GM13977 (cell line): ENCODE measurements at places on chromosomes 3 and 15.
A peak's percentile ranks its signal among the peaks of the same experiment; 100 is the strongest.

DNA sequence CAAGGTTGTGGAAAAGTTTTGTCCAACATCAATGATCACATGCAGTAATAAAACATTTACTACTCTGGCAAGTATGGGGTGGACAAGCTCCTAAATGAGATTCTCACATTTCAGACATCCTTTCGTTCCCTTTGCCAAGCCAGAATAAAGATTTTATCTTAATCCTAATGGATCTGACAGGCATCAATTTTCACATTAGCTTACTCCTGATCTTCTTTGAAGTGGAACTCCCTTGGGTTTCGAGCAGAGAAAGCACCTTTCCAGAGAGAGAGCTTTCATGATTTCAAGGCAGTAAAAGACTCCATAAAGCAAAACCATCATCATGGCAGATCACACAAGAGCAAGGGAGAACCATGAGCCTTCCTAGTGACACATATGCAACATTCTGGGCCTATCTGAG, 27.3 kb upstream of the EID1 start:
- no peak for DNase-seq

DNA sequence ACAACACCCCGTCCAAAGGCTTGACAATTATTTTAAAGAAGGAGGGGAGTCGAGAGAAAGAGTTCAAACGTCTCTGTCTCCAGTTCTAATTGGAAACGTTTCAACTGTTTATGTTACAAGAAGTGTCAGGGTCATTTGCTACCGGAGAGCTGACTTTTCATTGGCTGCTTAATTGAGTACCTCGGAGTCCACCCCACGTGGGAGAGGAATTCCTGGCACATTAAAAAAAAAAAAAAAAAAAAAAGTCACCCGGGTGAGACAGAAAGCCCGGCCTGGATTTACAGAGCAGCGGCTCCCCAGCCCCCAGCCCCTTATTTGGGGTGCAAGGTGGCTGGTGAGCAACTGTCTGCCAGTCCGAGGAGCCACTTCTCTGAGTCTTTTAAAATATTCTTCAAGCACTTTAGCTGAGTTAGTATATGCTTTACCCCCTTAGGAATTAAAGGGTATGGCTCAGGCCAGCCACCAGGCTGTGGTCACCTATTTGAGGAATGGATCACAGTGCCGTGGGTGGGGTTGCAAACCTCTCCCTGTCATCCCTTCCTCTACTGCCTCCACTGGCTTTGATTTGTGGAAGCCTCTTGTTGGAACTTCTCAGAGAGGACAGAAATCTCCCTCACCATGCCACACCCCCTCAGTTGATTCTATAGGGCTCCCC, 3.9 kb upstream of the TLE3 start:
- DNase-seq = no peak

- no peak for DNase-seq
Observed at GRCh38 chr3:39146611-39147591, 6.5 kb downstream of the CSRNP1 start.

- no peak for DNase-seq
Observed at GRCh38 chr15:65076486-65077290, at the start of gene KBTBD13. TSS of gene KBTBD13 (plus strand) at chr15:65076746. CDS start at chr15:65076816, 70 bp downstream.

- DNase-seq = no peak
Observed at GRCh38 chr3:3080309-3080708, 29.9 kb downstream of the IL5RA start.

GRCh38 chr3:149496891-149497290, 22.4 kb downstream of the TM4SF4 start:
- no peak for DNase-seq

DNA sequence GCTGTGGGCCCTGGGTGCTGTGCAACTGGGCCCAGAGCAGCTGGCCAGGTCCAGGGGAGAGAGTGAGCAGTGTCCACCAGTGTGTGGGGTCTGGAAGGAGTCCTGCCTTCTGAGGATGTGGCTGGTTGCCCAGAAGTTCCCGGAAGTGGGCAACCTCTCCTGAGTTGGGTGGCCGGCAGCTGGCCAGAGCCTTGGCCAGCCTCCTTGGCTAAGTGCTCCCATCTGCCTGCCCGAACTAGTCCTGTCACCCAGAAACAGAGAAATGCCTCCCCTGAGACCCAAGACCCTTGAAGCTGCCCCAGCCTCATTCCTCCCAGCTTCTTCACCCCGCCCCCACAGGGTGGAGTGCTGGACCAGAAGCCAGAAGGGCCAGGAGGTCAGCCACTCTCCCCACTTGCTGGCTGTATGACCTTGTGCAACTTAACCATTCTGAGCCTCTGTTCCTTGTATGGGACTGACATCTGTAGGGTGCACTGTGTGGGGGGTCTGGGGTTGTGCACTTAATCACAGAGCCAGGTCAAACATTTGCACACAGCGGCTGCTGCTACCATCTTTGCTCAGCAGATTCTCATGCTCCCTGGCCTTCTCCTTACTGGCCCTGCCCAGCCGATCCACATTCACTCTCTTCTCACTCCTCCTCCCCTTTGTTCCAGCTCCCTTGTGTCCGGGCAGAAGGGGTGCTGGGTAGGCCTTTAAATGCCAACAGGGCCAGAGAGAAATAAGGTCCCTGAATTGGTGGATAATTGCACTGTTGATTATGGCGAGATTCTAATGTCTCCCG, 7.5 kb upstream of the ALAS1 start:
- DNase-seq = no peak

DNA sequence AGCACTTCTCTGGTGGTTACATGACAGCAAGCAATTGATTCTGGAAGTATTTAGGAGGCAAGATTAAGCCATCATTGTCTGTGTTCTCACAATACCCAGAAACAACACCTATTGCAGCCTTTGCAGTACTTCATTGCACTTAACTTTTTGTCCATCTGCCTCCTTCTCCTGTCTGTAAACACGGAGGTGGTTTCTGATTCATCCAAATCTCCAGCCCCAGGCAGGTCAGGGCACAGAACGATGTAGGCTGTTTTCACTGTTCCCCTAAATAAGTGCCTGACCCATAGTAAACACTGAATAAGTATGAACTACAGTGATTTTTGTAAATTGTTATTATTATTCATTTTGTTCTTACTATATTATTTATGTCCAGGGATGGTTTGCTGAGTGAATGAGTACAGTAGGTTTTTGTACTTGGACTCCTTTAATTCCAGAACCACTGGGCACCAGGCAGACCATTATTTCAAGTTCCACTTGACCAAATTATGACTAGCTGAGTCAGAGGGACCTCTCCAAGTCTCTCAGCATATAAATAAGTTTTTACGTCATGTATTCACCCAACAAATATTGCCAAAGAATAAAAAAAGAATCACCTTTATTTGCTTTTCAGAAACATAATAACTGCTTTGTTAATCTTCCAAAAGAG, 283.3 kb upstream of the TRIM42 start:
- DNase-seq = no peak

DNA sequence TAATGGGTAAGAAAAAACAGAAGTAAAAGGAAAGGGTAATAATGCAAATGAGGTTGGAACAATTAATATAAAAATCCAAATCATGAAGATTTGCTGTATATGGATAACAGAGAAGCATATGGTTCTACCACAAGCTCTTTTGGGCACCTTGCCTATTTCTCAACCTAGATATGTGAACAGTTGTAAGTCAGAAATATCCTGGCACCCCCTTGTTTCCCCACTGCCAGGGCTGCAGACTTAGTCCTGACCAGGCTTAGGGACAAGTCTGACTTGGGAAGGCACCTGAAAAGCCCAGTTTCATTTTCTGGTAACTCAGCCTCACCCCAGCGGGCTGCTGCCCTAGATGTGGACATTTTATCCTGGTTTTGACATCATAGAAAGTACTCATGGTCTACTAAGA, 183.2 kb upstream of the STAC start:
- DNase-seq = no peak

DNA sequence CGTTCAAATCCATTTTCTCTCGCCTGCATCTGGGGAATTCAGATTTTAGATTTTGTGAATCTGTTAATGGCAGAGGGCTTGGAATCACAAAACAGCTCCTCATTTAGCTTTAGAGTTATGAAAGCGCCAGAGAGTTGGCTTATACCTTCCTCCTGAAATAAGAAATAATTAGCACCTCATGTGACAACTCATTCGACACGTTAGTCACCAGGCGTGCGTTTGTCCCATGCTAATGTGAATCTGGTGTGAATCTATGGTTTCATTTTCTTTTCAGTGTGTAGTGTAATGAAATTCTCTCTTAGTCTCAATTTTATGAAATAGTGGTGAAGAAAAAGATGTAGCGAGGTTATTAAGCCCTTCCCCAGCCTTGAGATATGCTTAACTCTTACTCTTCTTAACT, 89.4 kb downstream of the EDEM1 start:
- DNase-seq = no peak

DNA sequence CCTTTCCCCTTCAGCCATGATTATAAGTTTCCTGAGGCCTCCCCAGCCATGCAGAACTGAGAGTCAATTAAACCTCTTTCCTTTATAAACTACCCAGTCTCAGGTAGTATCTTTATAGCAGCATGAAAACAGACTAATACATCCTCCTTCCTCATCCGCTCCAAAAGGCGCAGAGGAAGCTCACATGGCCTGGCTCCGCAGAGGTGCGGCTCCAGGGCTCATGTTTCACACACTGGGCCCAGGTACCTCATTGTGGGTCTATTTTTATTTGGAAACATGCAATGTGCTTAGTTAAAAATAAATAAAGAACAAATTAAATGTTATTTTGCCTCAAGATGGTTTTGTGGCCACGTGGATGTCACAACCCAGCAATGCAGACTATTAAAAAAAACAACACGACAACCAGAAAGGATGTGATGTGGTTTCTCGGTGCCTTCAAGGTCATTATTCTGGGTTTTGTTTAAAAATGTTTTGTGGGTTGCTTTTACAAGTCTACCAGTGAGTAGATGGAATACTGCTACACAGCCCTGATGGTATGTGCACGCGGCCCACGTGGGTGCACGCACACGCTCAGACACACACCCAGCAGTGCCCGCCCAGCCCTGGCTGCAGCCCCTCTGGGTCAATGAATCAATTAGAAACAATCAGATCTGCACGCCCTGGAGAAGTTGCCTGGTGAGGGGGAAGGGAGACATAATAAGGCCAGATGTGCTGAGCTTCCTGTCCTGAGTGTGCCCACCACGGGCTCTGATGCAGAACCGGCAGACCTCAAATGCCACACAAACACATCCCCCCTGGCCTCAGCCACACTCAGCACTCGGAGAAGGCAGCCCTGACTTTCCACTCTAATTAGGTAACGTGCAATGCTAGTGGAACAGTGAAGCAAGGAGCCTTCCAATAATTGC, 140.1 kb downstream of the ADAMTS17 start:
- DNase-seq = no peak

GRCh38 chr3:70994644-70995043, 588.9 kb downstream of the FOXP1 start:
- no peak for DNase-seq

GRCh38 chr3:193761969-193762368, 169.0 kb downstream of the OPA1 start:
- no peak for DNase-seq

- DNase-seq = no peak
Observed at GRCh38 chr3:122936986-122937385, 90.6 kb downstream of the SEMA5B start.

GRCh38 chr3:66453651-66454463, 47.0 kb downstream of the LRIG1 start:
- no peak for DNase-seq

DNA sequence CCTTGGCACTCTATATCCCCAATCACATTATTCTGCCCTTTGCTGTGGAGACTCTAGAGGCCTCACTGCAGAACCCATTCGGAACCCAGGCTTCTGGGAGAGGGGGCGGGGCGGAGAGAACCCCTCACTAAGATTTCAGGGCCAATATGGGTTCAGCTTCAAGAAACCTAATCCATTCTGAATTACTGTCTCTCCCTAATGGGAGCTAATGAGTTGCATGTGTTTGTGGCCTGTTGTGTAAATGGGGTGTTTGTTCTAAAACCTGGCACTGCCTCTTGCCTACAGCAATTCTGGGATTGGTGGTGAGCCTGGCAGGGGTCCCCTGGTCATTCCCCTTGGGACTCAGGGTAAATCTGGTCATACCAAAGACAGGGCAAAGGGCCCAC, 605 bp upstream of the RASL12 start:
- no peak for DNase-seq

- DNase-seq = peak; percentile 43
Observed at GRCh38 chr15:59543721-59544547, 67.6 kb upstream of the GCNT3 start.

- DNase-seq = no peak
Observed at GRCh38 chr3:101928890-101929289, 79.6 kb downstream of the NFKBIZ start.

GRCh38 chr3:157871838-157872460, 234.3 kb downstream of the SHOX2 start:
- no peak for DNase-seq

DNA sequence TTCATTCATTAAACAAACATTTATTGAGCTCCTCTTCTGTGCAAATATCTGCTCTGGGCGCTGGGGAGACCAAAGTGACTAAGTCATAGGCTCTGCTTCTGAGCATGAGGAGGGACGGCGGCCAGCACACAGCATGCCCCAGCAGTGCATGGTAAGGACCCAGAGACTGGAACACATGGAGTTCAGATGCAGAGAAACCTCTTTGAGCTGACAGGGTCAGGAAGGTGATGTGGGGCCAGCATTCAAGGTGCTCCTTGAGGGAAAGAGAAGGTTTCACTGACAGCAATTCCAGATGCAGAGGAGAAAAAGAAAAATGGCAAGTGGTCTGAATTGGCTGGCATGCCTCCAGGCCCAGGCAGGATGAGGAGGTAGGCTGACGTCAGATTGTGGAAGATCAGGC, 234.5 kb downstream of the UACA start:
- DNase-seq = no peak

- no peak for DNase-seq
Observed at GRCh38 chr3:197216169-197216860, 82.1 kb downstream of the DLG1 start.

DNA sequence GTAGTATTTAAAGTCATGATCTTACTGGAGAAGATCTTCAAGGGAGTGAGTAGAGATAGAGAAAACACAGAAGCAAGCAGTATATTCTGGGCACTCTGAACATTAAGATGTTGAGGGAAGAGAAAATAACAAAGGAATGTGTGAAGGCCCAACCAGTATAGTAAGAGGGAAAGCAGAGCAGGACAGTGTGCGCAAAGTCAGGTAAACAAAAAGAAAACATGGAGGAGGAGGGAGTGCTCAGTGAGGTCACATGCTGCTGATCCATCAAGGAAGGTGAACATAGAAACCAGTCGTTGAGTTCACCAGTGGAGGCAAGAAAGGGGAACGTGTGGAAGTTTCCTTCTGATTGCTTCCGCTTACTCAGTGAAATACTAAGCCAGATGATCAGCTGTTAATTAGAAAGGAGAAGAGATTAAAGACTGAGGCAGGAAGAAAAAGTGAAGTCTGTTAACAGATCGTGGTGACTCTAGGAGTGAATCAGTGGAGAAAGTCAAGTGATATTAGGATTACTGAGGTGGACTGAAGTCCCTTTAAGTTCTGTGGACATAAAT, 47.2 kb downstream of the OPA1 start:
- no peak for DNase-seq
